ENCODE measurements at places on chromosomes 13 and 19. TPM values are rescaled to one million over a fixed set of nuclear protein-coding genes. Genes with fewer than 3 reads are reported as not detected.

Gene EBI3
- 14.7 TPM for total RNA-seq

Gene WDR88
- total RNA-seq = not detected

Gene DOCK6
- total RNA-seq = 0.70 TPM

Gene EML2
- total RNA-seq = 122 TPM

Gene RNF17
- not detected for total RNA-seq

Gene BCKDHA
- total RNA-seq = 20.1 TPM

Gene SHC2
- not detected for total RNA-seq

Gene TMEM59L
- not detected for total RNA-seq

Gene KLK3
- not detected for total RNA-seq

Gene DNAAF3
- total RNA-seq = not detected

Gene NCAN
- total RNA-seq = 0.05 TPM

GRCh38 chr19:57075801-57076492, 43.8 kb upstream of the USP29 start:
- no peak for DNase-seq

DNA sequence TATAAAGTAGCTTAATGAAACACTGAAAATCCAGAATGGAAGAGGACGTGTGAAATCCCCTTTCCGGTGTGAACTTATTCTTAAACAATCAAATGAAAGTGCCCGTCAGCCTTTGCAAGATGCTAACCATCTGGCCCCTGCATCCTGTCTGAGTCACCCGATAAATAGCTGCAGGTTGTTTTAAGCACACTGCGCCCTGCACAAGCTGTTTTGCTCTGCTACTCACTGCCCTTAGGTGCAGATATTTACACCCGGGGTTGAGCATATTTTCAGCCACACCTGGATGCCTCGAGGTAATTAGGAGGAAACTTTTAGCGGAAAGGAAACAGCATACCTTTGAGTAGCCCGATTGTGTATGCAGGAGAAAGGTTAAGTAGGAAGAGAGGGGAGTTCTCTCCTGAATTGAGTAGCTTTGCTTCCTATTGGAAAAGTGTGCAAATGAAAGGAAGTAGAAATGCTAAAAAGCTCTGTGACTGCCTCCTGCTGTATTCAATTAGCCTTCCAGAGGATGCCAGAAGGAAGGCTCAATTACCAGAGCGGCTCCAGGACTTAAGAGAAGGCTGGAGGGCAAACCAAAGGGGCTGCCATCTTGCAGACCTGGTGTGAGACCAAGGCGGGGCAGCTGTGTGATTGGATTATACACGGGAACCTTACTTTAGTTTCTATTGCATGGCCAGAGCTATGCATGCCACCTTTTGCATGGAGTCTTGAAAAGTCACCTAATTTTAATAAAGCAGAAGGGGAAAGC, 42.5 kb downstream of the IRS2 start:
- peak; percentile 51 for DNase-seq

GRCh38 chr13:74070065-74070464, 64.1 kb downstream of the KLF12 start:
- peak; percentile 48 for DNase-seq

GRCh38 chr13:48251611-48252081, 18.6 kb downstream of the ITM2B start:
- no peak for DNase-seq

DNA sequence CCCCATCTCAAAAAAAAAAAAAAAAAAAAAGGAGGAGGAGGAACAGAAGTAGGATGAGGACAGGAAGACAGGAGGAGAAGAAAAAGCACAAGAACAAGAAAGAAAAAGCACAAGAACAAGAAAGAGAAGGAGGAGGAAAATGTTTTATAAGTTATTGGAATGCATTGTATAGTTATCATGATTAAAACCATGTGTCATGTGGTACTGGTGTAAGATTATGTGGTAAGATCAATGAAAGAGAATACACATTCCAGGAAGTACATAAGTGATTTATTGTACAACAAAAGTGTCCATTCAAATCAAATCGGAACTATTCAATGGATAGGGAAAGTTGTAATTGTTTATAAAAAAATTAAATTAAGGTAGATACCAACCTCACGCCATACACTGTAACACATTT, 167.7 kb downstream of the MZT1 start:
- DNase-seq = no peak

DNA sequence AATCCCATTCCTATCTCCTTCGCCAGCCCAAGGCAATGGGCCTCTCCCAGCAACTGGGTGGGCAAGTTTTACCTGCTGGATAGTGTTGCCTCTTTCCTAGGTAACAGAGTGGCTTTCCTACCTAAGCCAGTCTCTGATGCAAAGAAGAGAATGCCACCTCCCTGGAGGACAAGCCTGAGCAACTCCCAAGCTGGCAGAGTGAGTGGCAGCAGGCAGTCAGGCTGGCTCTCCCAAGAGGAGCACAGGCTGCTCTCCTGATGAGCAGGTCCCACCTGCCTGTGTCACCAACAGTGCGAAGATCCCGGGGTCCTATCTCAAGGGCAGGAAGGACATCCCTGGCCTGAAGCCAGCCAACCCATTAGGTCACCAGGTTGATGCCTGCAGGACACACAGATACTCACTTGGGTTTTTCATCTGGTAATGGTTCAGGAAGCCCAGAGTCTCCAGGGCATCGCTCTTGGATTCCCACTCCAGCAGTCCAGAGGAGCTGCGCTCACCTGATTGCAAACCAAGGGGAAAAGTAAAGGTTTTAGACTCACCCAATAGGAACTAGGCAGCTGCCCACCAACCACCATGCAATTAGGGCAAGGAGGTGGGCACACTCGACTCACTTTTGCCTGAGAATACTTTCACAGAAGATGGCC, 5.5 kb upstream of the ECH1 start:
- DNase-seq = no peak

DNA sequence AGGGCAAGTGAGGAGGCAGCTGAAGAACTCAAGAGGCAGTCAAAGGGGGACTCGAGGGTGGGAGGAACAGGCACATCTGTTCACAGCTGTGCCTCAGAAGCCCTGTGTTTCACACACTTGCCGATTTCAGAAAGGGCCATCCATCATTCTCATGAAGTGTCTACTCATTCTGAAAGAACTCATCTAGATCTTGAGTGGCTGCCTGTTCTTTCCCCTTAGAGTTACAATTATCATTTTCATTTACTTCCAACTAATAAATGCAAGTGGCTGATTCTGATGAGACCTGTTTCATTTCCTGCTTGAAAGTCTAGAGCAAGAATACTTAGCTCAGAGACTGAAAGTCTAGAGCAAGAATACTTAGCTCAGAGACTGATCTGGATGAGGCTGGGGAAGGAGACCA, 1145.1 kb downstream of the UQCRFS1 start:
- no peak for DNase-seq

DNA sequence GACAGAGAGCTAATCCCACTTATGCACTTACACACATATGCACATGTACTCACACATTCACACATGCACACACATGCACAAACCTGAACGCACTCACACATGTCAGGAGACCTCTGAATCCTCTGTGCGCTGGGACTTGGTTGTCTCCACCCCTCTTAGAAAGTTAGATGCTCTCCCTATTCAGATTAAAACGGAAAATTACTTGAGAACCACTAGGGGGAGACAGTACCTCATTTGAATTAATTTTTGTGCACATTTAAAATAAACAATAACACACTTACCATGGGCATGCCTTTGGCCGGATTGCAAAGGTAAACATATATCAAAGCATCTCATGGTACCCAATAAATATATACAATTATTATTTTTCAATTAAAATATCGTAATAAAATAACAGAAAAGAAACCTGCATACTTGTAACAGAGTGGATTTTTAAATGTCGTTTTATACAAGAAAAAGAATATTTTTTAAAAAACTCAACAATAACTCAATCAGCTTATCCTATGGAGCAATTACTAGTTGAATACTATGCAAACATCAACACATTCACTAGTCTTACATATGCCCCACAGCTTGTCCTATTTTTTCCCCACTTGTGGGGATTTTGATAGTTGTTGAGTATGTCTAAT, 9.5 kb upstream of the LILRB4 start:
- no peak for DNase-seq

DNA sequence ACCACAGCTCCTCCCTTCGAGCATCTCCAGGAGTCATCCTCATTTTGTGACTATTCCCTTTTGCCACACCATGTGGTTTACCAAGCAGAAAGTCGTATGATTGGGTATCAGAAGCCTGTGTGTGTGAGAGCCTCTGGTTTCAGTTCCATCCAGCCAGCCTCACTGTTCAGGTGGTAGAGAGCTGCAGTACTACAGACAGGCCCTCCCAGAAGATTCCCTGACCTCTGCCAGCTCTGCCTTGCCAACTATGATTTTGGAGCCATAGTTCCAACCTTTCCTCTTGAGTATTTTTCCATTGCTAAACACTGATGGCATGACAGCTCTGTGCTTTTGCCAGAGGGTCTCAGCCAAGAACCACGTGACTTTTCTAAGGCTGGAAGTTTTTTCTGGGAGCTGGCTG, 82.5 kb downstream of the DHRS12 start:
- no peak for DNase-seq

DNA sequence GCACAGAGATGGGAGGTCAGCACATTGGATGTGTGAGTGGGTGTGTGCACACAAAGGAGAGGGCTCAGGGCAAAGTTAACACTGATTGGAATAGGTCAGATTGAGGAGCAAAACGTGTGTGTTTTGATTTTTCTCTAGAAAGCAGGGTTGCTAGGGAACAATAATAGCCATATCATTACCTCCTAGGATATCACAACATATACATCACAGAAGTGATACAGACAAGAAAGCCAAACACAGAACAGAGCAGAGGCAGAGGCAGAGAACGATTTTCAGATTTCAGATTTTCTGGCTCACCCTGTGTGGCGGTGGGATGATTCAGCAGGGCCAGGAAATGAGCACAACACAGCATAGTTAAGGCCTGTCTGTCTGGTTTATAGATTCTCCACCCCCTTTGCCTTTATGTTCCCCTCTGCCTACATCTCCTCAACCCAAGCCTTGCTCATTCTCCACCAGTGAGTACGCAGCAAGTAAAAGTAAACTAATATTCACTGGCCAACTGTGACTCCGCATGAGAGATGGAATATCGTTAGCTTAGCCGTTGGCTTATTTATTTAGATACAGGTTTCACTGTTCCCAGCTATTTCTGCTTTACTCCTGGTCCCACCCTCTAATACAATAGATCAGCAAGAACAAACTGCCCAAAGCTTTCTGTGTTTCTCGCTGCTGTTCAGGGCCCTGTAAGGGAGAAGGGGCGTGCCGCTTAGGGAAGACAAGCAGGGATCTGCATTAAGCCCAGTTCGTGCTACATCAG, 182.7 kb upstream of the TSC22D1 start:
- no peak for DNase-seq

DNA sequence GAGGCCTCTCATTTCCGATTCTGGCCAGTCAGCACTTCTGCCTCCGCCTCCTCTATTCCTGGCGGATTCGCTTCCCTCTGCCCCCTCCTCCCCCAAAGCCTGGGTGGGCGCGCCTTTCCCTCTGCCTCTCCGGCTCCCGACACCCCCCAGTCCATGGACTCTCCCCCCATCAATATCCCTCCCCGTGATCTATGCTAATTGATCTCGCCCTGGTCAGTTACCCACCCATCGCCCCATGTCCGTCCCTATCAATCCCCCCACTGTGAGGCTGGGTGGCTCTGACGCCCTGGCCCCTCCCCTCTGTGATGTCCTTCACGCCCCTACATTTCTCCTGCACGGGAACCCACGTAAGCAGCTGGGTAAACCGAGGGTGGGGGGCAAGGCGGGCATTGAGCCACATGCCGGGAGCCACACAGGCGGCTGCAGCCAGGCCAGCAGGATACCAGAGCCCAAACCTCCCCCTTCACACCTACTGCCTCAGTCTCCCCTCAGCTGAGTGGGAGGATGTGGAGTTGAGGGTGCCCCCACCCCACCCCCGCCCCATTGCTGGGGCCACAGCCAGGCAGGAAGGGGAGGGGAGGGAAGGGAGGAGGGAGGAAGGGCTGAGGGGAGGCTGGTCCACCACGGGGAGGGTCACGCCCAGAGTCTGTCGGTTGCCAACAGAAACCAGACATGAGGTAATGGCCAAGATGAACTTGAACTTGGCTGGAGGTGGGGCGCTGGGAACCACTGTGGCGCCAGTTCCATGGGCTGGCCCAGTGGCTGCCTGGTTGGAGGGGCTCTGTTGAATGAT, 21.0 kb downstream of the SMIM24 start:
- DNase-seq = no peak

DNA sequence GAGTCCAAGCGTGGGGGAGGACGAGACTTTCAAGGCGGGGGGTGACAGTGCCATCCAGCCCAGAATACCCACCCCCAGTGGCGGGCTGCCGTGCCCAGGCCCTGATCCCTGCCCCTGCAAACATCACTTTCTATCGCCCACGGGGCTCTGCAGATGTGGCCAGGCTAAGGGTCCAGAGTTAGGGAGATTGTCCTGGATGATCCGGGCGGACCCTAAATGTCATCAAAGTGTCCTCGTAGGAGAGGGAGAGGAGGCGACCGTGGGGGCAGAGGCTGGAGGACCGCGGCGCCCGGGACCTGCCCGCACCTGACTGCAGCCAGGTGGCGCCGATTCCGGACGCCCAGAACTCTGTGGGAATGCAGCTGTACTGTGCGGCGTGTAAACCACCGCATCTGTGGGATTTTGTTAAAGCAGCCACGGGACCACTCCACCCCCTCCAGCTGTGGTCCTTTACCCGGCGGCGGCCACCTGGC, 32.4 kb downstream of the GJA3 start:
- DNase-seq = no peak

GRCh38 chr13:31733647-31734046, 5.7 kb upstream of the RXFP2 start:
- no peak for DNase-seq

GRCh38 chr19:12754465-12755196, 3.0 kb downstream of the BEST2 start:
- no peak for DNase-seq

GRCh38 chr19:5074830-5075394, 106.0 kb downstream of the KDM4B start:
- DNase-seq = no peak

DNA sequence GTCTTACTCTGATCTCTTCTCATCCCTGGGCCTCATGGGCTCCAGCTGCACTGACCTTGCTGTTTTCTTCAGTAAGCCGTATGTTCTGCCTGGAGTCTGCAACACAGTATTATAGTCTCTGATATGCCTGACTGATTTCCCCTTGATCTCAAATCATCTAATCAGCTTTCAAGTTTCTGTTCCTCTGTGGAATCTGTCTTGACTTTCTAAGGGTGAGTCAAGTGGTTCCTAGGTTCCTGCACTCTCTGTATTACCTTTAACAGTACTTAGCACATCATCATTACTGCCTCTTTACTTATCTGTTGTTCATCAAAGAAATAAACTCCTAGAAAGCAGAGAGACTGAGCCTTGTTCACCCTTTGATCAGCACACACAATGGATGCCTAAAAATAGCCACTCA, 350.7 kb downstream of the LMO7 start:
- no peak for DNase-seq

DNA sequence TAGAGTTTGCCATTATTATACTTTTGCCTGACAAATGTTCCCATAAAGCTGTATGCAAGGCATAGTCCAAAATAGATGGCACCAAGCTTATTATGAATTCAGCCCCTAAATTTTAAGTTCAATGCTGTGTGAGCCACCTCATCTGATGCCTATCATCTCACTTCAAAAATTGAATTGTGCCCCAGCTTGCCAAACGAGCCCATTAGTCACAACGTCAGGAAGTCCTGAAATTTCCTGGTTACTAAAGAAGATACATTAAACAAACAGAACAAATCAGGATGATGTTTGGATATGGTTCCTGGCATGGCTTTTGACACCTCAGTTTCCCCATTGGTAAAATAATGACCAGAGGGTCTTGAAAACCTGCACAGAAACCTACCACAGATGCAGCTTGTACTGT, 147.5 kb upstream of the SOX21 start:
- no peak for DNase-seq

- DNase-seq = no peak
Measured at GRCh38 chr19:48841047-48841446, 4.8 kb upstream of the HSD17B14 start.
